Stimulated activated naive CD4-positive, alpha-beta T cell treated with Interleukin-2 at 50 U/mL for 16 hours (primary cell): ENCODE measurements at places on chromosomes 2 and 18.

DNA sequence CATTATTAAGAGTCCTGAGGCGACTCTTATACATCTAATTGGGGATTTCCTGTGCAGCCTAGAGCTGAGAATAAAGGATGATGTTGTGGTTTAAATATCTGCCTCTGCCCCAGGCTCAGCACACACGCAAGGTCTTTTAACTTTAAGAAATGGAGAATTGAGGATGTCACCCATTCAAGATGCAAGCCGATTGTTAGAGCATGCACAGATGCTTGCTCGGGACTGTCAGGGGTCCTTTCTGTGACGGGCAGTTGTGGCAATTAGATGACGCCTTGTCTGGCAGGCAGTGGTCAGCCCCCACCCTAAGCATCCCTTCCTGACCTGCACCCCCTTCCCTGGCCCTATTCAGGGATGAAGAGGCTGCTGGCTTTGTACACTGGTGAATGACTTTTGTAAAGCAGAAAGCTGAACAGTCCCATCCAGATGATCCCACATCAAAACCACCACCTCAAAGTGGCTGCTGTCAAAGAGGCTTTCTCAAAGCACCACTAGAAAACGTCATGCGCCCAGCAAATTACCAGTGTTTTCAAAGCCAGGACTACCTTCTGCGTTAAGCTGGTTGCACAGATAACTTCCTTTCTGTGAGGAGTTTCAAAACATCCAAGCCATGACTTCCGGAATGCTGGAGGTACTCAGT lies 23.7 kb downstream of the FAM178B start:
- peak; percentile 53 for DNase-seq

GRCh38 chr2:134718817-134719814 lies at the start of gene TMEM163:
Gene TMEM163 (minus strand): TSS chr2:134719000.
- peak; percentile 10 for DNase-seq

- DNase-seq = peak; percentile 5
Measured at GRCh38 chr2:207531032-207531952, 1.5 kb downstream of the CREB1 start.

GRCh38 chr2:45005261-45006002 lies 3.8 kb downstream of the SIX2 start:
- DNase-seq = no peak

- no peak for DNase-seq
Measured at GRCh38 chr2:193891023-193891422, 1696.3 kb upstream of the TMEFF2 start.

GRCh38 chr2:239329284-239329971 lies 71.4 kb downstream of the HDAC4 start:
- DNase-seq = no peak

GRCh38 chr2:136128905-136129304 lies 11.0 kb upstream of the CXCR4 start:
- no peak for DNase-seq

- DNase-seq = no peak
Measured at GRCh38 chr2:205673312-205673711, 9.0 kb upstream of the NRP2 start.

DNA sequence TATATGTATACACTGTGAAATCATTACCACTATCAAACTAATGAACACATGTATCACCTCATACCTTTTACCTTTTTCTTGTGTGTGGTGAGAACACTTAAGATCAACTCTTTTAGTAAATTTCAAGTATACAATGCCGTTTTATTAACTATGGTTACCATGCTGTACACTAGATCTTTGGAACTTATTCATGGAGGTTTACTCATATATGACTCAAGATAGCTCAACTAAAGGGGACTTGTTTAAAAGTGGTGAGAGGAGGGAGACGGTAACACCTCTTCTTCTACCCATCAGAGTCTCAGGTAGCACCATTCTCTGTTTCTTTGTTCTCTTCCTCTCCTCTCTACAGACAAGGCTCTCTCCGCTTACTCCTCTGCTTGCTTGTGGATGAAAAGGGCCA lies 36.1 kb upstream of the TMEM178A start:
- no peak for DNase-seq

- DNase-seq = no peak
Measured at GRCh38 chr2:38125842-38126241, 49.9 kb upstream of the CYP1B1 start.

- no peak for DNase-seq
Measured at GRCh38 chr2:158600155-158600802, 143.5 kb downstream of the PKP4 start.

DNA sequence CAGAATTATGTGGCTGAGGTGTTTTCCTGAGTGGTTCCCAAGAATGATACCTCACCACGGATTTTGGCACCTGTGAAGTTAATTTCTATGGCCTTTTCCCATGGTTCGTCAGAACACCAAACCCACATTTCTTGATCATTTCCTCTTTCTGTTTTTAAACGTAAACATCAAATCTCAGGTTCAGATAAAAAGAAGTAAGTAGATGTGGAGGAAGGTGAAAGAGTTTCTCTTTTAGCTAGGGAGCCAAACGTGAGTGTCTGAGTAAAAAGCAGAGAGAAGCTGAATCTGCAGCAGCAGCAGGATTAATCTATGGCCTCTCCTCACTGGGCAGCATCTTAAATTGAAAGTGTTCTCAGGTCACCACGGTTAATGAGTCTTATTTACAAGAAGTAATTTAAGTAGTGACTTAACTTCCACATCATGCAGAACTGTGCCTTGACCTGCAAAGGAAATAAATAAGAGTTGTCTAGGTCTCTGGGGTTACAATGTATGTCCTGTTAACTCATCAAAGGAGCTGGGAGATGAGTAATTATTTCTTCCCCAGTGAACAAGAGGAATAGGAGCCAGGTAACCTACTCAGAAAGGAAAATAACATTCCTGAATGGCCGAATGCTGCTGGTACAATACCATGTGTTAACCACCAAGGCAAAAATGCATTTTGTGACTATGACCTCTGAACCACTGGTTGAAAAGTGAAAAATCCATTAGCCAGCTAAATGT lies 139.6 kb upstream of the NETO1 start:
- no peak for DNase-seq

DNA sequence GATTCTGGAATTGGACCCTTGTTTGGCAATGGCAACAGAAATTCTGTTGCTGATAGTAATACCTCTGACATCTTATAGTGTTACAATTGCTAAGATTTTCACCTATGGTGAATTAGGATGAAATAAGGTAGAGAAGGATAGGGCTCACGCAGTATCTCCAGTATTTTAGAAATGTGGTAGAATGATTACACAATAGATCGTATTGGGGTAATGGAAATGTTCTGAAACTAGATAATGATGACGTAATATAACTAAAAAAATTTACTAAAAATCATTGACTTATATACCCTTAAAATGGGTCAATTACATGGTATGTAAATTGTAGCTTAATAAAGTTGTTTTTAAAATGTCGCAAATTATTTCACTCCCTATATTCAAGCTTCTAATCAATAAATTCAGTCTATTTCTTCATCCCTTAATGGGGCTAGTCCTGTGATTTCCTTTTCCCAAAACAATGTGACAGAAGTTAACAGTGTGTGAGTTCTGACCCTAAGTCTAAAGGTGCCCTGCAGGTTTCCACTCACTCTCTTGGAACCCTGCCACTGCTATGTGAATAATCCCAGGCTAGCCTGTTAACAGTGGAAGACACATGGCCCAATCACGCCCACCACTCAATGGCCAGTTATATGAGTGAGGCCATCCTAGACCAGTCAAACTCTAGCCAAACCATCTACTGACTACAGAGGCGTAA lies 31.2 kb downstream of the USP37 start:
- no peak for DNase-seq

- no peak for DNase-seq
Measured at GRCh38 chr18:48317781-48318381, 91.3 kb downstream of the ZBTB7C start.

GRCh38 chr2:62743506-62743905 lies 38.0 kb downstream of the EHBP1 start:
- no peak for DNase-seq

DNA sequence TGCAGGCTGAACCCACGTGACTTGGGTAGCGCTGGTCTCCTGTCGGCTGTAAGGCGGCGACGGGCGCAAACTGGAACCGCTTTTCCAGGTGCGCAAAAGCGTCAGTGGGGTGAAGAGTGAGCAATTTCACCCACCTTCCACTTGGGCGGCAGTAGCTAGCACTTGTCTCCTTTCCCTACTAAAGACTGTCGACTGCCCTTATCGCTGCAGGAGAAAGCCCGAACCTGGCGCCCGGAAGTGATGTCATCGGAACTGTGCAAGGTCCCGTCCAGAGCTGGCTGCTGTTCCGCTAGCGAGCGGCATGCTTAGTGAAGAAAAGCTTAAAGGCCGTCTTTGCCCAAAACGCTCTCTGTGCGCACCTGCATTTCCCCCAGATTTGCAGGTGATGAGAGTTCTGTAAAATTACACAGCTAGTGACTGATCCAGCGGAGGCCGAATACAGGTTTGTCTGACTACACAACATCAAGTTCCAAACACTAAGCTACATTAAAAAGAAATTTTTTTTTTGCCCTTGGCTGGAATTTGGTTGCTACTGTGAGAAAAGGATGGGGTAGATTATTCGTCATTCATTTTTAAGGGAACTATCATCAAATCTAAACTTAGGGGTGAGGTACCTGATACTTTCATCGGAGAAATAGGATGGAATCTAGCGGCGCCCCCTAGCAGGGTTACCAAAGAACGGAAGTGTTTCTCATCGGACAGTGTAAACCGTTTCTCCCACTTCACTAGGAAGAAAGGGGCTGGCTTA lies at the start of gene OSGEPL1:
OSGEPL1 (minus strand) TSS at position 242 of the 748 bp plus-strand sequence. CDS start 1,152 bp downstream, outside the sequence.
- peak; percentile 93 for DNase-seq

DNA sequence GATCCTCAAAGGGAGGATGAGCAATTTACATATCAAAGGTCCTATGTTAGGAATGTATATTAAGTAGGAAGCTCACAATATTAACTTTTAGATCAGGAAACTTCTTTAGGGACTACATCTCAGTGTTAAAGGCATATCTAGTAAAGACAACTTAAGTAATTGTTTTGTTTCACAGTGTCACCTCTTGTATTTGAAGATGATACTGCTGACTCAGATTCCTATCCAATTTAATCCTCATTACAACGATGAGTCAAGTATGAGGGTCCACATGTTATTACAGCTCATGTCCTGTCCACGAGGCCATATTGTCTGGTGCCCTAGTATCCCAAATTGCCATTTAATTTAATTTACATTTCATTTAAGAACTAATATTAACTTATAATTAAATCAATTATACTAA lies 523.9 kb downstream of the CCDC85A start:
- DNase-seq = no peak

GRCh38 chr18:61840324-61840723 lies 52.5 kb downstream of the RNF152 start:
- DNase-seq = no peak

- no peak for DNase-seq
Measured at GRCh38 chr2:8431446-8432125, 250.3 kb upstream of the ID2 start.

DNA sequence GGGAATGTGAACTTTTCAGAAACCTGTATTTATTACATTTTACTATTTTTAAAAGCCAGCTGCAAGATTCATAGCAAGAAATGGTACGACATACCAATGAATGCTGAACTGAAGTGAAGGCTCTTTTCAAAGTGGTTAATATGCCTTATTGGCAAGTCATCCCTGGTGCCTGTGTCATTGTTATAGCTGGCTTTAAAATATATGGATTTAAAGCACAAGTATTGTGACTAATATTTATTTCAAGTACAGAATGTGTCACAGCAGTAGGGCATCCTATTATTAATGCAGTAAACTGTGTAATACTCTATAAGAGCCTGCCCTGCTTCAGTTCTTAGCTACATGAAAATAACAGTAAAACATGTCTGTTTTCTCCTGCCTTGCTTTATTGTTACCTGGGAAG lies 10.8 kb downstream of the TSHZ1 start:
- no peak for DNase-seq

DNA sequence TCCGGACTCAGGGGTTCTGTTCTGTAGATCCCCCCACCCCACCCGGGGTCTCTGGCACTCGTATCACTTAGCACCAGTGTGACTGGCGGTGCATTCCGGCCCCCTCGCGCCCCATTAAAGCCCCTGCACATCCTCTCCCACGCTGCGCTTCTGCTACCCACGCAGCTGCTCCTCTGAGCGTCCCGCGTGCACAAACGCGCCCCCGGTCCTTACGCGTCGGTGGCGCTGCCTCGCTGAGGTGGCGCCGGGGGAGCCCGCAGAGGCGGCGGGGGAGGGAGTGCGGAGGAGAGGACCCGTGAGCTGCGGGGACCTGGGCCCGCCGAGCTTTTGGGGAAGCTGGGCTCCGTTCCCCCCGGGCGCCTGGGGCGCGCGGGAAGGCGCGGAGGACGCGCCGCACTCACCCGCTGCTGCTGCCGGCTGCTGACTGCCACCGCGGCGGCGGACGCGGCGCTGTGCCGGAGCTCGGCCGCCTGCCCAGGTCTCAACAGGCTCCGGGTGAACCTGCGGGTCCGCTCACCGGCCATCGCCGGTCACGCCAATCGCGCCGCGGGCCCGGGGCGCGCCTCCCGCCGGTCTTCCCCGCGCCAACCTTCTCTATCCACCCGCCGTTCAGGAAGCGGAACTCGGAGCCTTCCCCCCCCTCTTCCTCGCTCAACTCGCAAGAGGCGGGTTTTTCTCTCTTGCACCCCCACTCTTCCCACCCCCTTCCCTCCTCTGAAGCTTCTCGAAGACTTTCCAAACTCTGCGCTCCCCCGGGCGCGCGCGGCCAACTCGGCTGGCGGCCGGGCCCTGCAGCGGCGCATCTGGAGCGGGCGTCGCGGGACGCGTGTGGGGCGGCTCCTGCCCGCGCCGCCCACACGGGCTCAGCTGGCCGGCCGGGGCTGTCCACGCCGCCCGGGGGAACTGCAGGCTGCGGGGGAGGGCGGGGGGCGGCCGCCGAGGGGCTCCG lies at the start of gene DOCK10:
DOCK10 (minus strand) TSS at position 618 of the 949 bp plus-strand sequence; CDS start at position 524, 94 bp downstream.
- peak; percentile 70 for DNase-seq

- DNase-seq = no peak
Measured at GRCh38 chr2:72118951-72119350, 28.7 kb downstream of the CYP26B1 start.

- DNase-seq = no peak
Measured at GRCh38 chr18:43559507-43559906, 282.2 kb upstream of the SYT4 start.

- DNase-seq = no peak
Measured at GRCh38 chr2:165251366-165251765, 12.2 kb downstream of the SCN2A start.

DNA sequence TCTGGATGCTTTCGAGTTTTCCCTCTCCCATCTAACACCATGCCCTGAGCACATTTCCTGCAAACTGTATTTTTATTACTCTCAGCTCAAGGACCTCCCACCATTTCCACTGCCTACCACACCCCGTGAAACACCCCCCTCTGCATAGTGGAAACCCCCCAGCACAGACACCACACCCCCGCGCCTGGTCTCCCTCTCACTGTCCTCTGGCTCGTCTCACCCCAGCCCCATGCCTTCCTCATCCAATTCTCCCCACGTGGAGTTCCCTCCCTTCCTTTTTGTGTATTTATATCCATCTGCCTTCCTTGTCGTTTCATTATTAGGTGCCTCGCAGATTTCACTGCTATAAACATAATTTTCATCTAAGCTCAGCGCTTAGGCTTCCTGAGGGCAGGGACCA lies 307.5 kb downstream of the CELF4 start:
- DNase-seq = no peak

- no peak for DNase-seq
Measured at GRCh38 chr2:119579424-119580295, 35.4 kb downstream of the CFAP221 start.

- DNase-seq = no peak
Measured at GRCh38 chr18:73691118-73691517, 456.5 kb downstream of the FBXO15 start.
